ENCODE measurements at places on chromosomes 16 and 17. TPM values are rescaled to one million over a fixed set of nuclear protein-coding genes. Genes with fewer than 3 reads are reported as not detected.

DNA sequence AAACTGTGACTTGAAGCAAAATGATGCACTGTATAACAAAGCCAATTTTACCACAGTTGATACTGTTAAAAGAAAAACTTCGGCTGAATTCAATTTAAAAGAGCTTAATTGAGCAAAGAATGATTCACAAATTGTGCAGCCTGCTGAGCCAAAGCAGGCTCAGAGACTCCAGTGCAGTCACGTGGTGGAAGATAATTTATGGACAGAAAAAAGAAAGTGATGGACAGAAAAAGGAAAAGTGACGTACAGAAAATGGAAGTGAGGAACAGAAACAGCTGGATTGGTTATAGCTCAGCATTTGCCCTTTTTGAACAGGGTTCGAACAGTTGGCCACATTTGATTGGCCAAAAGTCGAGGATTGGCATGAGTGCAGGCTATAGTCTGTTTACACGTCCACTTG, 25.7 kb downstream of the ZSWIM7 start:
- DNase-seq, result no peak

- no peak for DNase-seq
Observed at GRCh38 chr16:68397710-68398201, 50.6 kb downstream of the SMPD3 start.

- DNase-seq, result no peak
Observed at GRCh38 chr16:77289331-77289809, 90.2 kb downstream of the SYCE1L start.

- DNase-seq, result no peak
Observed at GRCh38 chr16:57997528-57998265, 2.8 kb downstream of the ZNF319 start.

GRCh38 chr16:79181419-79181818, 419.1 kb downstream of the MAF start:
- no peak for DNase-seq

- DNase-seq, result no peak
Observed at GRCh38 chr17:15351925-15352324, 10.5 kb upstream of the TEKT3 start.

- peak; percentile 95 for DNase-seq
Observed at GRCh38 chr17:81484195-81484979, 28.2 kb downstream of the ACTG1 start.

- DNase-seq, result peak; percentile 74
Observed at GRCh38 chr16:56357765-56358322, 67.5 kb downstream of the AMFR start.

DNA sequence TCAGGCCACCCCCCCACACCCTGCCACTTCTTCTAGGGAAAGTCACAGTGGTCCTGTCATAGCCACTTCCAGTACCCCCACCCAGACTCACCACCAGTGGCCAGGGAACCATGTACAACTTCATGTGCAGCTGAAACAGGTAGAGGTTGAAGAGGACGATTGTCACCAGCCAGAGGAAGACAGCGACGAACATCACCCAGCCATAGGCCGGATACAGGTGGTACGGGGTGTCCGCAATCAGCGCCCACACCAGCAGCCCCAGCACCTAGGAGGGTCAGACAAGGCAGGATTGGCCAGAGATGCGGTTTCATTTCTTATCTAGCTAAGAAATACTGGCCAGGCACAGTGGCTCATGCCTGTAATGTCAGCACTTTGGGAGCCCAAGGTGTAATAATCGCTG, 16.7 kb downstream of the ARL2BP start:
- DNase-seq, result no peak

GRCh38 chr16:73016488-73016830, 31.5 kb downstream of the ZFHX3 start:
- DNase-seq, result no peak

- DNase-seq, result no peak
Observed at GRCh38 chr16:72721981-72722380, 325.9 kb downstream of the ZFHX3 start.

- DNase-seq, result peak; percentile 70
Observed at GRCh38 chr16:66476328-66477027, 49.4 kb downstream of the BEAN1 start.

The JPH3 gene
- total RNA-seq, result 0.11 TPM

The CRYM gene
- total RNA-seq, result 105 TPM

The PYCARD gene
- total RNA-seq, result 3.2 TPM

The ARHGDIG gene
- 2.8 TPM for total RNA-seq

The PRMT7 gene
- 24.2 TPM for total RNA-seq

The LHX1 gene
- total RNA-seq, result not detected

The MYH1 gene
- total RNA-seq, result 0.16 TPM

All from cardiac septum (tissue), 1 donor.